ENCODE measurements at places on chromosomes 2 and 18.
A peak's percentile ranks its signal among the peaks of the same experiment; 100 is the strongest.

GRCh38 chr18:59695551-59695950 lies 1.7 kb downstream of the CCBE1 start:
- no peak for DNase-seq

GRCh38 chr18:80105369-80106167 lies 3.5 kb upstream of the ADNP2 start:
- no peak for DNase-seq

DNA sequence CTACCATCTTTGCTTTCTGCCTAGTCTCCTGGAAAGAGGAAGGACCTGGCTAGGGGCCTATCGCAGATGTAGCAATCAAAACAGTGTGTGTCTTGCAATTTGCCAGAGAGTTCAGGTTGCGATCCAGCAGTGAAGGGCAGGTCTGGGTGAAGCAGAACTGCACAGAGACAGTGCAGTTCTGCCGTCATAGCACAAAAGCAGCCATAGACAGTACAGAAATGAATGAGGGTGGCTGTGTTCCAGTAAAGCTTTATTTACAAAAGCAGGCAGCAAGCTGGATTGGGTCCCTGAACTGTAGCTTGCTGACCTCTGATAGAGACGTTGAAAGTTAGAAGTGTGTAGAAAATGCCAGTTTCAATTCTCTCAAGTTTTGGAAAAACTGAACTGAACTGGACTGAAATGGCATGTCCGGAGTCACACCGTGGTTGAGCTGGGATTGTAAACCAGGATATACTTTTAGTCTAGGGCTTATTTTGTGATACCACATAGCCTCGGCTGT lies 186.8 kb downstream of the LTBP1 start:
- no peak for DNase-seq

DNA sequence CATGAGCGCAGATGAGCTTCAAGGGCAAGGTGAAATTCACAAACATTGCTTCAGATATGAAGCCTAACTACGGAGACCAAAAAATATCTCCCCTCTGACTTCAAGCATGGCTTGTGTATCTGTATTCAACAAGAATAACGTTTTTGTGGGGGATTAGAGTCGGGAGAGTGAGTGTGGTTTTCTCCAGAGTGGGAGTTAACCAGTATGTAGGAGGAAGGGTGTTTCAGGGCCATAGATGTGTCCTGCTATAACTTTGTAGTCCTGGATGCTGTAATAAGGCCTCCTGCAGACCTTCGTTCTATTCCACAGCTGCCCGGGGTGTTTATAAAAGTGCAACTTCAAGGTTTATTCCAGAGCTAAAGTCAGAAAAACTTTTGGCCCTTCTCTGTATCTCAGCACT lies 12.9 kb upstream of the C2orf74 start:
- no peak for DNase-seq

DNA sequence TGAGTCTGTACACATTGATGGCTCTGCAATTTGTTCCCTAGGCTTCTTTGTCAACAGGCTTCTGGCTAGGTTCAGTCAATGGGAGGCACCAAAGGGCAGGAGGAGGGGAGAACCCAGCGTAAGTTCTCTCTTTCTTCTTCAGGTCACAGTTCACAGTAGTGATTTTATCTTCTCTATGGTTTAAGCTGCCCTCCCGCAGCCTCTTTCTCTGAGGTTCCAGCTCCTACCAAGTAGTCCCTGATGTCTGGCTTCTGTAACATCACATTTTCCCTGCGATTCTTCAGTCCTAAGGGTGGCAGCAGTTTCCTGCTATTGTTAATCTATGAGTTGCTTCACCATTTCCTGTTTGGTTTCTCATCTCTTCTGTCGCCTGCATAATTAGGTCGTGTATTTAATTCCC lies 107.4 kb downstream of the CPO start:
- peak; percentile 40 for DNase-seq

DNA sequence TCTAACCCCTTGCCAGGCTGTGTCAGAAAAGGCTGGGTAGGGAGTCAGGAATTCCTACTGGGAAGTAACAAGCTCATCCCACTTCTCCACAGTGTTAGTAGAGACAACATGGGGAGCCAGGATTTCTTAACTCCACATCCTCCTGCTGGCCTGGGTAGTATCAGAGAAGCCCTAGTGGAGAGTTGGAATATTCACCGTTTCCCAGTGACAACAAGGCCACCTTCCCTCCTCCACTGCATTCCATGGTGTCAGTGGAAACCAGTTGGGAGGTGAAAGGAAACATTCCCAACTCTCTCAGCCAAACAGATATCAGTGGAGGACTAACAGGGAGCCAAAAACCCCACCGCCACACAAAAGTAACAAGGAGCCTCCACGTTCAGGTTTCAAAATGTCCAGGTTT lies 41.2 kb downstream of the SRD5A2 start:
- DNase-seq = no peak

DNA sequence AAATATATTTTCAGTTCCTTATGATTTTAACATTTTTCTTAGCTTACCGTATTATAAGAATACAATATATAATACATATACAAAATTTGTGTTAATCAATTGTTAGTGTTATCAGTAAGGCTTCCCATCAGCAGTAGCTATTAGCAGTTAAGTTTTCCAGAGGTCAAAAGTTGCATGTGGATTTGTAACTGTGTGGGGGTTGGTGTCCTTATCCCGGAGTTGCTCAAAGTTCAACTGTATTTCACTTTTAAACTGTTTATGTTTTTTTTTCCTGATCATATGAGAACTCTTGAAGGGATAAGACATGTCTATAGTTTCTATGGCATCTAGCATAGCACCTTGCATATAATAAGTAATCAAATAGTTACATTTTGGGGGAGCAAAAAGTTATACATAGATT lies 11.9 kb upstream of the MFSD6 start:
- no peak for DNase-seq

DNA sequence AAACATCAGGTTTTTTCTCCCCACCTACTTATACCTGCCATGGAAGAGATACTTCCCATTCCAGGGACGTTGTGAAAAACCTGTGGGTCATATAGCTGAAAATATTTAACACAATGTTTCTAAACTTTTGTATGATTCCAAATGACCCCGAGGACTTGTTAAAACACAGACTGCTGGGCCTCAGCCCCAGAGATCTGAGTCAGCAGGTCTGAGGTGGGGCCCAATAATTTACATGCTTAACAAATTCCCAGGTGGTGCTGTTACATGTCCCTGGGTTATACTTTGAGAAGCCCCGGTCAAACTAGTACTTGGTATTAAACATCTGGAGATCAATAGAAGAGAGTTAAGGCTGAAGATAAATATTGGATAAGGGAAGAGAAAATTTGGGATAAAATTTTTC lies 71.4 kb upstream of the FRZB start:
- no peak for DNase-seq

GRCh38 chr2:143686585-143687164 lies 557.5 kb downstream of the ARHGAP15 start:
- DNase-seq = no peak

DNA sequence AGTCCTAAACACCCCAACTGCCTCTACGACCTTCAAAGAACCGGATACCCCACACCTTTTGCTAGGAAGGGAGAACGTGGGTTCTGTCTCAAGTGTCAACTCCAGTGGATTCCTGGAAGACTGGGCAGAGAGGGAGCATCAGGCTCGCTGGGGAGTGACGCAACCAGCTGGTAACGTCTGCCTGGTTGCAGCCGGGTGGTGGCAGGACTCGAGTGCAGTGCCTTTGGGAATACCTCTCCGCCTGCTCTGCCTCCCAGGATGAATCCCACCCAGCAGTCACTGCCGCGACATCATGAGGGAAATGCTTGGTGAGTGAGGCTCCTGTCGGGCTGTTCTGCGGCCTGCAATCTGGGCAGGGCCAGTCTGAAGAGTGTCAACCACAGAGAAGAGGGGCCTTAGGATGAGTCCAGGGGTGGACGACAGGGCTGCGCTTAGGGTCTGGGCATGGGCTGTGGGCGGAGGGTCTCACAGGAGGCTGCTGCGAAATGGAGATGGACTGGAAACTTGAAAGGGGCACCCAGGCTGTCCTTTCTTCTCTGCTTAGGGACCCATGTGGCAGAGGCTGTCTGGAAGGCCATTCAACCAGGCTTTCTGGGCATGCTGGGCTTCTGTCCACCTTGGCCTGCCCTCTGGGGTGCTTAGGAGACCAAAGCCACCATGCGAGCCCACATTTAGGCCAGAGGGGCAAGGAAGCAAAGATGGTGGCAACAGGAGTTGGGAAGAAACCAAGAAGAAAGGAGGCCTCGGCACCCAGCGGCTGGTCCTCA lies 12.9 kb downstream of the GPR17 start:
- DNase-seq = no peak

- no peak for DNase-seq
These were observed 154.9 kb downstream of the LNPK start for GRCh38 chr2:175847128-175847527.

DNA sequence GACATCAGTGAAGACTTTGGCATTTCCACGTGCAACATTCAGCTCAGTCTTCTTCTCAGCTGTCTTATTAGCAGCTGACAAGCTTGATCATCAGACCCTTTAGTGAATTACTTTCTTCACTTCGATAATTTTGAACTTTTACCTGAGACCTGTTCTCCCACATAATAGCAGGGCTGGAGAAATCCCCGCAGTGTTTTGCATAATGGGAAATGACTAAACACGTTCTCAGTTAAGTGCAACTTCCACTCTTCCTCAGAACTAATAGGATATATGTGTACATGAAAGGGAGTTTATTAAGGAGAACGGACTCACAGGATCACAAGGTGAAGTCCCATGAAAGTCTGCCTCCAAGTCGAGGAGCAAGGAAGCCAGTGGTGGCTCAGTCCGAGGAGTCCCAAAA lies 28.8 kb upstream of the MBP start:
- no peak for DNase-seq

GRCh38 chr2:84874381-84875212 lies 6.3 kb downstream of the TRABD2A start:
- DNase-seq = peak; percentile 29

DNA sequence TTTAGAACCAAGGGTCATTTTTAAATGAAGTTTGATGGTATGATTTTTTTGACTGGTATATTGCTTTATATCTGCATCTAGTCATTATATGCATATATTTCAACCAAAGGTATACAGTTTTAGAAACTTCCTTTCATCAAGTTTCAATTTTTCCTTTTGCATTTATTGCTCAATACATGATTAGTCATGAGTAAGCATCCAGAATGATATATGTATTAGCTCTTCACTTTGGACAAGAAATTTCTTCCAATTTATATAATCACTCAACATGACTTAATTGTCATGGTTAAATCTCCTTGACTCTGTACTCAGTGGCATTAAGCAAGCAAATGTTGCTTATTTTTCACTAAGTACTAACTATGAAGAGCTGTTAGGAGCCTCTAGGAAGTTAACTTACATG lies 123.6 kb downstream of the PLCL1 start:
- DNase-seq = no peak

DNA sequence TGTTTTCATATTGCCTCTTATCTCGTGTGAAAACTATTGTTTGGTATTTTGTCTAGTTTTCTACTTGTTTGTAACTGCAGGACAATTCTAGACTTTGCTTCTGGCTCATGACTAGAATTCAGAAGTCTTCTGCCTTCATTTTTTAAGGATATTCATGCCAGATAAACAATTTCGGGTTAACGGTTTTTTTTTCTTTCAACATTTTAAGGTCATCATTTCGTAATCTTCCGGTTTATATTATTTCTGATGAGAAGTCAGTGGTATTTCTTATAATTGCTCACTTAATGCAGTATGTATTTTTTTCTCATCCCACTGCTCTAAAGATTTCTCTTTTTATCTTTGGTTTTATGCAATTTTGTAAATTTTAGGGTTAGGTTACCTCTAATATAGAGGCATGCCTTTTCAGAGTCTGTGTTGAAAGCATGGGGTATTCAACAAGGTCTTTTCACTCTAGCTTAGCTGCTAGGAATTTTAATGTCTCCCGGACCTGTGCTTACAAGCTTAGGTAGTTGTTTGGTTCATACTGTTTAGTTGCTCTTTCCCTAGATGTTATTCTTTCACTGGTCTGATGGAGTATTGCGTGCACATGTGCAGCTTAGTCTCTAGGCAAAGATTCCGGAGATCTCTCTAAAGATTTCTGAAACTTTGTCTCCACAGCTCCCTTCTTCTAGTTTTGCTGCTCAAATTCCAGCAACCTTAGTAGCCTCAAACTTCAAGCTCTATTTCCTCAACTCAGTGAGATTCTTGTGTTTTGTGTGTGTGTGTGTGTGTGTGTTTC lies 198.1 kb downstream of the MCFD2 start:
- no peak for DNase-seq
